Posterior cingulate gyrus (tissue), 11 donors: ENCODE measurements at places on chromosomes 5 and 9.

GRCh38 chr9:127919253-127919815 is 2.5 kb upstream of the ST6GALNAC4 start:
- peak; percentile 93 for DNase-seq

GRCh38 chr5:180595381-180596114 is 4.2 kb upstream of the SCGB3A1 start:
- no peak for DNase-seq

GRCh38 chr5:140339636-140340035 is 6.8 kb downstream of the HBEGF start:
- no peak for DNase-seq

GRCh38 chr5:147223343-147223742 is 11.5 kb upstream of the STK32A start:
- no peak for DNase-seq

GRCh38 chr5:136203303-136203922 is 10.5 kb upstream of the SMIM32 start:
- no peak for DNase-seq

DNA sequence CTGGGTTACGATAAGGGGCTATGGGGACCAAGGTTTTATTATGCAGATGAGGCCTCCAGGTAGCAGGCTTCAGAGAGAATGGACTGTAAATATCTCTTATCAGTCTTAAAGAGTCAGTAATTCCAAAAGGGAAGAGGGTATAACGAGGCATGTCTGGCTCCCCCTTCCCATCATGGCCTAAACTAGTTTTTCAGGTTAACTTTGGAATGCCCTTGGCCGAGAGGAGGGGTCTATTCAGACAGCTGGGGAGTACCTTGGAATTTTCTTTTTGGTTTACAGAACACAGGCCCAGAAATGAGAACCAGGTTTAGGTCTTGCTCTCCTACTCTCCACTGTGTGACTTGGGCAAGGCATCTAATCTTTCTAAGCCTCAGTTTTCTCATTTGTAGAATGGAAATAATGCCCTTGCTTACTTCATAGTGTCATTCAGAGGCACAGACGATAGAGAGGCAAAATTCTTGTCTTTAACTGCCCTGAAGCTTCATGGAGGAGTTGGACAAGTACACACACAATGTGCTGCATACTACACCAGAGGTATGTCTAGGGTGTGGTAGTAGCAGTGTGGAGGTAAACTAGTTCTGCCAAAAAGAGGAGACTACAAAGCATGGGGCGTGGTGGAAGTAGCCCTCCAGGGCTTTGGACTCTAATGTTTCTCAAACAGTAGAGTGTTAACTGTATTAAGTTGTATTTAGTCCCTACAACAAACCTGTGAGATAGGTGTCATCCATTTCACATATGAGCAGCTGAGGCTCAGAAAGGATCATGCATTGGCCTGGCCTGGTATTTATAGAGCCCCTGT is 45.5 kb downstream of the IRF1 start:
- no peak for DNase-seq

- peak; percentile 65 for DNase-seq
Observed at GRCh38 chr5:167982-168660, 23.2 kb upstream of the LRRC14B start.

GRCh38 chr9:113349445-113350094 is at the start of gene BSPRY:
BSPRY (plus strand) TSS chr9:113349541; CDS start chr9:113349580, 39 bp downstream.
- no peak for DNase-seq

- no peak for DNase-seq
Observed at GRCh38 chr9:115808695-115809094, 344.9 kb upstream of the PAPPA start.

DNA sequence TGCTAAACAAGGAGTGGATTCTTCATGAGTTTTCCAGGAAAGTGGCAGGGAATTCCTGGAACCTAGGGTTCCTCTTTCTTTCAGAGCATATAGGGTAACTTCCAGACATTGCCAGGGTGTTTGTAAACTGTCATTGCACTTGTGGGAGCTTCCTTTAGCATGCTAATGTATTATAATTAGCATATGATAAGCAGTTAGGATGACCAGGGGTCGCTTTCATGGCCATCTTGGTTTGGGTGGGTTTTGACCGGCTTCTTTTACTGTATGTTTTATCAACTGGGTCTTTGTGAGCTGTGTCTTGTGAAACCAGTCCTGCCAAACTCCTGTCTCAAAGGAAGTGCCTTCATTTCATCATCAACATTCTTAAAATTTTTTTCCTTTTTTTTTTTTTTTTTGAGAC is 11.9 kb upstream of the MELK start:
- DNase-seq: no peak

- DNase-seq: no peak
Observed at GRCh38 chr5:39231705-39232525, 12.6 kb upstream of the FYB1 start.

- DNase-seq: peak; percentile 65
Observed at GRCh38 chr5:1118231-1118698, 6.4 kb upstream of the SLC12A7 start.

- no peak for DNase-seq
Observed at GRCh38 chr5:76046741-76047140, 36.4 kb upstream of the SV2C start.

- no peak for DNase-seq
Observed at GRCh38 chr5:42982107-42982622, 58.0 kb downstream of the ANXA2R start.

DNA sequence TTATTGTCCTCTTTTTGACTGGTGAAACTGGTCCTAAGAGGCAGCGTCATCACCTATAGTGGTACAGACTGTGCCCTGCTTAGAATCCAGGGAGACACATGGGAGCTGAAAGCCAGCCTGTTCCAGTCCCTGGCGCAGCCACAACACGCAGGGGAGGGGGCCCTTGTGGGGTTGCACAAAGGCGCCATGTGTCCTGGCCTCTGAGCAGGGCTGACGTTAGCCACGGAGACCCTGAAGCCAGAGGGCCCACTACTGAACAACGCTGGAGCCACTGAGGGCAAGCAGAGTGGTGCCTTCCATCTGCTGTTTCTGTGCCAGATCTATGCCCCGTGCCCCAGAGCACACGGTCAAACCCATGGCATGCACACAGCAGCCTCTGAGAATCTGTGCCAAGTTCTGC is 147.3 kb downstream of the ACTL7B start:
- DNase-seq: peak; percentile 87

DNA sequence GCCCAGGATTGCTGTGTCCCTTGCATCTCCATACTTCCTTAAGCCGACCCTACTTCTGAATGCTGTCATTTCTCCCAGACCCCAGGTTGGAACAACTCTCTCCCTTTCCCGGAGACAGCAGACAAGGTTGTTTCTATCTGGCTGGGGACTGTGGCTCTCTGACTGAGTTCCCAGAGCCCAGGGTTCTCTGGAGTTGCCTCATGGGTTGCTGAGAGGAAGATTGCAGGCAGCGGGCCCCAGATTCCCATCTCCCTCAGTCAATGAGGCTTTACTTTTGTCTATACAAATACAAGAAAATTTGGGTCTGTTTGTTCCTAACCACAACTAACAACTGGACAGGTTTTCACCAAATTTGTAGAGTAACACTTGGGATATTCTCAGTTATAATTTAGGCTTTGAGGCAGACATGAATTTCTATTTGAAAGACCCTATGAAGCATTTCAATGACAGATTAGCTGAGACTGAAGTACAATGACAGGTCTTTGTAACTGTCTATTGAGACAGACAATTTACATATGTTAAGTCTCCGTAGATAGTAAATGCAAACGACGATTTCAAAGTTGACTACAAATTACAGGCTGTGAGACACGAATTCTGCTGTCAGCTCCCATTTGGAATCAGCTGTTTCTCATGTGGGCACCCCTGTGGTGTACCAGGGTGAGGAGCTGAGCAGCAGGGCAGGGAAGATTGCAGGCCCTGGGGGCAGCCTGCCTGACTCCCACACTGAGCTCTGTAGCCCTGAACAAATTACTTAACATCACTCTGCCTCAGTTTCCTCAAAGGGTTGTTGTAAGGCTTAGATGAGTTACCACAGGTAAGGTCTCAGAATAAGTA is 107.5 kb downstream of the ATP10B start:
- DNase-seq: no peak

GRCh38 chr5:66207800-66208561 is 63.9 kb downstream of the SREK1 start:
- DNase-seq: no peak

DNA sequence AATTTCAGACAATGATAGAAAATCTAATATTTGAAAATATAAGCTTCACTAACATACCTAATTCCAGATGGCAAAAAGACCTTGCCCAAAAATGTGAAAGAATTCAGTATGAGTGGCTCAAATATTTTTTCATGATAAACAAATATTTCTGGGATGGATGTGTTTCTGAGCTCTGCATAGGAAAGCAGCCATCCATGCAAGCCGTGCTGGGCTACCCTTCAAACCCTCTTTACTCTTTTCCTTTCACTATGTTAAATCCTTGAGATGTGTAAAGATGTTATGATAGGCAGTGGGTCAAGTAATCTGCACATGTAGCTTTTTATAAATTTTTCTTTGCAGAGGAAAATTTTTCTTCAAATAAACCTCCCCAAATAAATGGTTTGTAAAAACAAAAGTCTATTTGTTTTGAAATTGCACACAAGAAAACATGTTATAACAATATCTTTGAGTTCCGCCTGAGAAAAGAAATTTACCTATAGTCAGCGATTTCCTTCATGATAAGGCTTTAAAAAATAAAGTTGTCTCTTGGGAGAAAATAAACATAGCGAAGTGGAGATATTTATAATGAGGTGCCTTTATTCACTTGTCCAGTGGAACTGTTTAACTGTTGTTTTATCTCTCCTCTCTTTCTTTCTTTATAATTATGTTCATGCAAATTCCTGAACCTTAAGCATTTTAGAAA is 154.3 kb upstream of the PITX1 start:
- no peak for DNase-seq

DNA sequence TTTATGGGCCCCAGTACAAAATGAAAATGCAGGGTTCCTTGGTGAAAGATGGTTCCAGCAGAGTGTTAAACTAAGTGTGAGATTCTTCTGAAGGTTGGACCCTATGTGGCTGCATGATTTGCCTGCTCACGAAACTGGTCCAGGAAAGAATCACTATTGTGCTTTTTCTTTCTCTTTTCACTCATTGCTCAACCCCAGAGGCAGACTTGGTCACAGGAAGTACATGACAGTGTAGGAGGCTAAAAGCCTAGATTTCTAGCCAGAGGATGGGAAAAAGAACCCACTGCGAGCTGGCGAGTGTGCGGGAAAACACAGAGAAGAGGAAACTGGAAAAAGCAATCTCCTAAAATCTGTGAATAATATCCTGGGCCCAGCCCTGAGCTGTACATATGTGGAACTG is 18.6 kb downstream of the SLC36A2 start:
- no peak for DNase-seq

DNA sequence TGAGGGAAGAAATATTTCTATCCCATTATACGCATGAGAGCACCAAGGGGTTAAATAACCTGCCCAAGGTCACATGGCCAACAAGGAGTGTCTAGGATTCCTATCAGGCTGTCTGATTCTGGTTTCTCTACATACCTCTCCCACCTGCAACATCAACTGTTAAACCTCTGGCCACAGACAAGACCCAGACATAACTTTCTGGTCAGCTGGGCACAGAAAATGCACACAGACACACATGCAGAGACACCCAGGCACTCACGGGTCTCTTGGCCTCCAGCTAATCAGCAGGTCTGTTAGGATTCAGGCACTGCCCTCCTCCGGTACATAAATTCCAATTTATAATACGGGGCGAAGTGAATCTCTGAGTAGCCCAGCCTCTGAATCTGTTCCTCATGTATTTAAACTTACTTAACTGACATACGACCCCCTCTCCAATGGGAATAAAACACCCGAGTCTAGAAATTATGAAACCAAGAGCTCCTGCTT is 1.5 kb downstream of the SEPTIN8 start:
- no peak for DNase-seq

DNA sequence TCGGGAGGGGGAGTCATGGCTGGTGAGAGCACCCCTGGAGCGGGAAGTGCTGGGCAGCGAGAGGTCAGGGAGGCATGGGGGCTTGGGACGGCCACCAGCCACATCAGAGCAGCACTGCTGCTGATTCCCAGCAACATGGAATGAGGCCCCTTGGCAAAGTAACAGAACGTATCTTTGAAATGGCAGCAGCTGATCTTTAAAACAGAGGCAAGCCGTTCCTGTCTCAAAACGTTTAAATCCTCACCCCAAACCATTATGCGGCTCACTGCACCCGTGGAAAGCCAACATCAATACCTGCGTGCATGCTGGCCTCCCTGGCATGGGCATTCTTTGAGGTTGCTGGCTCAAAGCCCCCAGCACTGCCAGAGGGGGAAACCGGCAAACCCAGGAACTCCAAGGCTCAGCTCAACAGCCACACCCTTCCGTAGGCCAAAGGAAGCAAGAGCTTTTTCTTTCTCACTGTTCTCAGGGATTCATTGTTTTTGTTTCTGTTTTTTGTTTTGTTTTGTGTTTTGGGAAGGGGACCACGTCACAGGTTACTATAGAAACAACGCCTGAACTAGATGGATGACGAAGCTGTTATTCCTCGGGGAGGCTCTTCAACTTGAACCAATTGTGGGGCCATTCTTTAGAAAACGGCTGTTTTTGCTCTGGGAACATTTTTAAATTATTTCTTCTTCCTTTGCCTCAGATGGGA is 28.1 kb upstream of the OBP2B start:
- DNase-seq: no peak

- no peak for DNase-seq
Observed at GRCh38 chr5:33474931-33475499, 34.2 kb downstream of the TARS1 start.

GRCh38 chr5:68374796-68375518 is 159.4 kb downstream of the PIK3R1 start:
- no peak for DNase-seq

DNA sequence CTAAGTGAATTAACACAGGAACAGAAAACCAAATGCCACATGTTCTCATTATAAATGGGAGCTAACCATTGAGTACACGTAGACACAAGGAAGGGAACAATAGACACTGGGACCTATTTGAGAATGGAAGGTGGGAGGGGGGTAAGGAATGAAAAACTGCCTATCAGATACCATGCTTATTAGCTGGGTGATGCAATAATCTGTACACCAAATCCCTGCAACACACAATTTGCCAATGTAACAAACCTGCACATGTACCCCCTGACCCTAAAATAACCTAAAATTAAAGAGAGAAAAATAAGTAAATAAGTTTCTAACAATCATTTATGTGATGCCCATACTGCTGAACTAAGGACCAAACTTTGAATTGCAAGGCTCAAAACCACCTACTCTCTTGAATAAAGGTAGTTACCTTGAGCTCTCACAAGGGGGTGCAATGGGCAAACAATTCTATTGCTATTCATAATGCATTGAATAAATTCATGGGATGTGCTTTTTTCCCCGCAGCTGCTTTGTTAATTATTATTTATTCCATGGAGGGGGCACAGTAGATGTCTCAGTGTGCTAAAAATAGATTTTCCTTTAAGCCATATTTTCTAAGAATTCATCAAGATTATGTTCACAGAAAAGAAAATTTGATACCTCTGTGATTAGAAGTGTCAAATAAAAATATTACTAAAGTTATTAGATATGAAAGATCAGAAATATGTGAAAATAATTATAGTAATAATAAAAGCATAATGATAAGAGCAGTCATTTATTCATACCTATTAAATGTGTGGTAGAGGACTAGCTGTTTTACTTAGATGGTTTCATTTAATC is 76.2 kb upstream of the PTPN3 start:
- DNase-seq: no peak
